ENCODE measurements at places on chromosomes 6 and 20.

DNA sequence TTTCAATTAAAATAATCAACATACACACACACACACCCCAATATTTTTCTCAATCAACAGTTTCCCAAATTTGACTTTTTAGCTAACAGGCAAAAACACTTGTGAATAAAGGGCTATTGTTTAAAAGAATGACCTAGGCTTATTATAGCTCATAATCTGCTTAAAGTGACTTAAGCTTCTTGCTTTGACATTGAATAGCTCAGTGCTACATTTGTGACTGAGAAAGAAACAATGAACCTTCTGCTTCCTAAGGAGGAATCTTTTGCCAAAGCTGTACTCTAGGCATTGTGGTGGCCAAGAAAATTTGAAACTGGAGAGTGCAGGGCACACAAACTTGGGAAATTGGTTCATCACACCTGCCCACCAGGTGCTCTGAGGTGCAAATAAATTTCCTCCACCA lies 282.0 kb downstream of the SYNE1 start:
- DNase-seq, result no peak

GRCh38 chr20:3045816-3046676 lies at the start of gene MRPS26:
Gene MRPS26 (plus strand): TSS chr20:3046052. CDS start chr20:3046069, 17 bp downstream.
- DNase-seq, result peak; percentile 97

- no peak for DNase-seq
Observed at GRCh38 chr20:9660236-9660868, 146.0 kb downstream of the LAMP5 start.

- DNase-seq, result no peak
Observed at GRCh38 chr6:153104220-153104619, 26.9 kb downstream of the RGS17 start.

- DNase-seq, result no peak
Observed at GRCh38 chr6:96345501-96345900, 176.1 kb upstream of the UFL1 start.

- DNase-seq, result no peak
Observed at GRCh38 chr20:59121714-59122565, 41.7 kb upstream of the ZNF831 start.

DNA sequence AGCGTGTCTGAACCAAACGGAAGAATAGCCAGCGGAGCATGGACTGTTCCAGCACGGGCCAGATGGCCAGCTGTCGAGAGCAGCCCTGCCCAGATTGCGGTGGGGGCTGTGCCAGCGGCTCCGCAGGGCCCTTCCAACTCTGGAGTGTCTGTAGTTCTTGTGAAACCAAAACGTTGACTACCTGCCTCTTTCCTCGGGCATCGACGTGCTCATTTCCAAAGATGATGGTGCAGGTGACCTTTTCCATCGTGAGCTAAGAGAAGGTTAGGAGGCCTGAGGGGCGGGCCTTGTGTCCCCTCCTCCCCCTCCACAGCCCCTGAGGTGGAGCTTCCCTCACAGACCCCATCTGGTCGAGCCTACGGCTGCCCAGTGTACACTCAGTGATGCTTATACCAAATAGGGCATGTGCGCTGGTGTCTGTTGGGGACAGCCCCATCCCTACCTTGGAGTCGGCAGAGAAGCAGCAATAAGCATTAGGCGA lies 12.9 kb upstream of the C20orf144 start:
- DNase-seq, result no peak

DNA sequence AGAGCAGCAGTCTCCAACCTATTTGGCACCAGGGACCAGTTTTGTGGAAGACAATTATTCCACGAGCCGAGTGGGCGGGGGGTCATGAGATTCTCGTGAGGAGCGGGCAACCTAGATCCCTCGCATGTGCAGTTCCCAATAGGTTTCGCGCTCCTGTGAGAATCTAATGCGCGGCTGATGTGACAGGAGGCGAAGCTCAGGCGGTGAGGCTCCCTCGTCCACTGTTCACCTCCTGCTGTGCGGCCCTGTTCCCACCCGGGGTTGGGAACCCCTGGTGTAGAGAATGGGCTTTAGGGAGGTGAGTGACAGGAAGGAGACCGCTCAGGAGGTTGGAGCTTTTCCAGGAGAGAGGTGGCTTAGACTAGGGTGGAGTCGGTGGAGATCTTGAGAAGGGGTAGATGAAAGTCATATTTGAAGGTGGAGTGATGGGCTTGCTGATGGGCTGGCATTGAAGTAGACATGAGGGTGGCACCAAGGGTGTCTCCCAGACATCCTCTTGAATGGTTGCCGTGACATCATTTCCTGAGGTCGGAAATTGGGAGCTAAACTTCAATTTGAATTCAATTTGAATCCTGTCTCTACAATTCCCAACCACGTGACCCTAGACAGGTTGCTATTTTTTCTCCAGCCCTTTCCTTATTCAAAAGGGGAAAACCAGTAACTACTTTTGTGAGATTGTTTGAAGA lies 1.5 kb upstream of the RAD21L1 start:
- DNase-seq, result no peak

All from NCI-H146 (cell line).